CD4-positive, alpha-beta T cell treated with Interleukin-1 beta for 1 hour (primary cell): ENCODE measurements at places on chromosomes 2 and 18.

GRCh38 chr2:143530758-143531157 is 401.5 kb downstream of the ARHGAP15 start:
- no peak for DNase-seq

GRCh38 chr18:39648616-39649015 is 2083.0 kb upstream of the CELF4 start:
- DNase-seq: no peak

DNA sequence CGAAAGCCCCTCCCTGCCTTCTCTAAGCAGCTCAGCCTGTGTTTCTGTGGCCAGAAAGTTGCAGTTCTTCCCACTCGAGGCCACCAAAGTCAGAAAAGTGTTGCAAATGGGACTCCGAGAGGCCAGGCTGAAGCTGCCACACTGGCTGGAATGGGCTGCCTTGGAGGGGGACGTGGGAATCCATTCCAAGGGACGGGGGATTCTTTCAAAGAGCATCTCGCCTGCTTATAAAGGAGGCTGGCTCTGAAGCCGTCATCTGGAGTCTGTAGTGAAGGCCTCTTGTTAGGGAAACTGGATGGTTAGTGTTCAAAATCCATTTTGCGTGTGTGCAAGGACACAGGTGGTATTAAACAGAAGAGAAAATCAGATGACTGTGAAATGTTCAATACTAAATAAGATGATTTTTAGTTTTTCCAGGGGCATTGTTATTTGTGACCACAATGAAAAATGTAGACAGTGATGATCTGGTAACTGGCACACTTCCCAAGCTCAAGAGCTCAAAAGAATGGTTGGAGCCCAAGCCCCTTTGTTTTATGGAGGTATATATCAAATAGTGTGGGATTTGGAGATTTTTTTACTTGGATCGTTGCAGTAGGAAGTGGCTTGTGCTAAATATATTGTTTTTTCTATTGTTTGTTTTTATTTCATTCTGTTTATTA is 782 bp downstream of the FAM228B start:
- DNase-seq: no peak

GRCh38 chr2:67232936-67233335 is 164.2 kb upstream of the ETAA1 start:
- no peak for DNase-seq

GRCh38 chr2:175234650-175235049 is 53.1 kb upstream of the ATP5MC3 start:
- no peak for DNase-seq

DNA sequence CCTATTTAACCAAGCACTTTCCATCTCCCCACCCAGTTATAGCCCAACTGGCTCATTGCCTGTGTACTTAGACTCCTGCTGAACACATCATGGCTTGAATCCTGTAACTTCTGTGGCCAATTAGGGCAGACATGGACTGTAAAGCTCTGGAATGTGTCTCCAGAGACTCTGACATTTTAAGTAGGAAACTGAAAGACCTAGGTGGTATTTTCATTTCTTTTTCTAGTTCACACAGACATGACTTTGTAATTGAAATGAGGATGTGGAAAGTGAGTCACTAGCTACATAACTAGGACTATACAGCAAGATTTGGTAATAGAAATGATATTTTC is 12.2 kb downstream of the DOK1 start:
- no peak for DNase-seq

DNA sequence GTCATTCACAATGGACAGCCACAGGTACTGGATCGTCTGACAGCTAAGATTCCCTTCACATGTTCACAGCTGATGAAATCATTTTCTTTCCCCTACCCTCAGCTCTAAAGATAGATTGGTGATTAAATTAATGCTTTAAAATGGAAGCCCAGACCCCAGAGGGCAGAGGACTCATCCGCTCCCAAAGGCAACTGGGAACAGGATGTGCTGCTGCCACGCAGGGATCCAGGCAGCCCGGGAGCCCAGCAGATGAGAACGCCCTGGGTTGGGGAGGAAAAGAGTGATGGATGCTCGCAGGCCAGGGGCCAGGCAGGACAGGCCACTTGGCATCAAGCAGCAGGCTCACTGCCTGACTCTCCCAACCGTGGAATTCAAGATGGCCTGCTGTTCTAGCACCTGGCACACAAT is 41.3 kb downstream of the HDHD2 start:
- DNase-seq: no peak

GRCh38 chr2:99365661-99366060 is 28.5 kb downstream of the EIF5B start:
- DNase-seq: no peak

- no peak for DNase-seq
Measured at GRCh38 chr2:46852598-46852997, 63.0 kb downstream of the MCFD2 start.

- DNase-seq: no peak
Measured at GRCh38 chr2:60148716-60149115, 404.7 kb downstream of the BCL11A start.

DNA sequence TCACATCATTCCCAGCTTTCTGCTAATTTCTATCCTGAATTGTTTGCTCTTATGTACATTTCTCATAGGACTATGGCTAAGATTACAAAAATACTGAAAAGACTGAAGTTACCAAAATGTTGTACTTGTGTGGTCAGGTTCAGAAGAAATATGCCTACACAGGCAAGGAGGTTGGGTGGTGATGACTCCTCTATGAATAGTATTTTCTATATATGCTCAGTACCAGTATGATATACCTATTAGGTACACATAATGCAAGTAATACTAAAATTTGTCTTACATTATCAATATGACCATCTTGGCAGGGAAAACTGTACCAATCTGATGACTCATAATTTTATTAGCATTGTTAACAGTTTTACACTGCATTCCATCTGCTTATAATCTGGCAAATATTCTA is 12.2 kb upstream of the ORC2 start:
- no peak for DNase-seq

GRCh38 chr18:54181856-54182602 is 42.4 kb downstream of the MBD2 start:
- no peak for DNase-seq

DNA sequence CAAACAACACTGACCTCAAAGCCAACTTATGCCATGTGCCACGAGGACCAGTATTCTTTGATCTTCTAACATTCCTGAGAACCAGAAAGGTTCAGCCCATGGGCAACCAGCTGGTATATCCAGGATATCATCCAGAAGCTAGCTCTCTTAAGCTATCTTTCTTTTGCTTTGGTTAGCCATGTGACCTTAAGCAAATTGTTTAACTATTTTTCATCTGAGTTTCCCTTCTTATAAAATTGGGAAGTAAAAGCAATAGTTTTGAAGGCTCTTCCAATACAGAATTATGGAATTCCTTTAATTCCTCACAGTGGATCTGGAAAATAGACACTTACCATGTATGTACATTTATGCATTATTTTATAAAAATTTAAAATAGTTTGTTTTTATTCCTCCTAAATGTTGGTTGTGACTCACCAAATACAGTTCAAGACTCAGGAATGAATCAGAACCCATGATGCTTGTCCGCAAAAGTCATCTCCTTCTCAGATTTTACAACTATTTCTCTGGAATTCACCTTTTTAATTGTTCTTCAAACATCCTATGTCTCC is 435.7 kb downstream of the ZEB2 start:
- no peak for DNase-seq

GRCh38 chr18:54416436-54416835 is 58.7 kb downstream of the C18orf54 start:
- no peak for DNase-seq

- DNase-seq: peak; percentile 67
Measured at GRCh38 chr2:69693059-69693774, 48.7 kb upstream of the ANXA4 start.

GRCh38 chr2:108236676-108237335 is 3.0 kb upstream of the SULT1C3 start:
- no peak for DNase-seq

DNA sequence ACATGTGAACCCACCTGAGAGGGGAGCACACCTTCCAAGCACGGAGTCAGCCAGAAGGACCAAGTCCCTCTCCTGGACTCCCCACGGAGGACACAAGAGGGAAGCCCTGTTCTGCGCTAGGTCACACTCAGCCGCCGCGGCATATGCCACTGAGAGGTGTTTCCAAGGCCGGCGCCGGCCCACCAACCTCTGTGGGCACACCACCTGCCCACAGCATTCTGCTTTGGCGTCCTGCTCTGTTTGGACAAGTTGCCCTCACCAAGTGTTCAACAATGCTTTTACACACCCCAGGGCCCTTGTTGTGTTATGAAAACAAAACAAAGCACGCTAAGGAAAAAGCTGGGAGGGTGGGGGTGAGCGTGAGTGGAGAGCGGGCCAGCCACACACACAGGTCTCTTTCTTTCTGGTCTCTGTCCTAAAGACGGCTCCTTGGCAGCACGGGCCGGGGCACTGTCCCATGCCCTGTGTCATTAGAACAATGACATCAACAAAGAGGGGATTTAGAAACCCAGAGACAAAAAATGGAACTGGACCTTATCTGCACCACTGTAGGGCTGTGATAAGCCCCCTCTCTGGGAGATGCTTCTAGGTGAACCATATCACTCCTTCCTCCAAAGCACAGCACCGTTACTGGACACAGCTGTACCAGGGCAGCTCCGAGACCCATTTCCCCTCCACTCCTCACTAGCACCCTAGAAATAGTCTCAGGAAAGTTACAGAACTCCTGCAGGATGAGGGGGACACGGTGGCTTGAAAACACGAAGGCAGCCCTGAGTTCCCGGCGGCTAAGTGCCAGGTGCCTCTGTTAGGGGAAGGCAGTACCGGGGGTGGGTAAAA is 17.0 kb downstream of the SMAD7 start:
- DNase-seq: no peak
